D721Med (cell line): ENCODE measurements at places on chromosomes 3 and 15.

GRCh38 chr3:31895471-31895870, 85.6 kb downstream of the OSBPL10 start:
- DNase-seq: no peak

DNA sequence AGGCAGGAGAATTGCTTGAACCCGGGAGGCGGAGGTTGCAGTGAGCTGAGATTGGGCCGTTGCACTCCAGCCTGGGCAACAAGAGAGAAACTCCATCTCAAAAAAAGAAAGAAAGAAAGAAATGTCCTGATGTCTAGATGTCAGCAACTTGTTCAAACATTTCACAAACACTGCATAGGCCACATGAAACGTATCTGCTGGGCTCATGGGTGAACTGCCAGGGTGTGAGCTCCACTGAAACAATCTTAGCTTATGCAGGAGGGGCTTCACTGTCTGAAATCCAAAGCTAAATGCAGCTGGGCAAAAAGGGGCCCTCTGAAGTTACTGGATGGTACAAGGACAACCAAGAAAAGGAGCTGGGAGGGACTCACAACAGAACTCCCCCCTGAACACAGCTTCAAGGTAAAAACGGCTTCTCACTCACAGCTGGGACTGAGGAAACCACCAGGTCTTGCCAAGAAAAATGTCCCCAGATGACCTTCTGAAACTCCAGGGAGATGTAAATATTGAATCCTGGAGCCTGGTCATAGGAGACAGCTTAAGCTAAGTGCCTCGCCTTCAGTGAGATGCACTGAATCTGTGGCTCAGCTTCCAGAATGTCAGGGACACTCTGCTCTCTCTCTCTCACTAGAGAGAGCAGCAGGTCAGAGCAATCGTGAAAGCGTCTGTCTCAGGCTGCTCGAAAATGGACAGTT, 31.9 kb downstream of the SEC61A1 start:
- DNase-seq: no peak

DNA sequence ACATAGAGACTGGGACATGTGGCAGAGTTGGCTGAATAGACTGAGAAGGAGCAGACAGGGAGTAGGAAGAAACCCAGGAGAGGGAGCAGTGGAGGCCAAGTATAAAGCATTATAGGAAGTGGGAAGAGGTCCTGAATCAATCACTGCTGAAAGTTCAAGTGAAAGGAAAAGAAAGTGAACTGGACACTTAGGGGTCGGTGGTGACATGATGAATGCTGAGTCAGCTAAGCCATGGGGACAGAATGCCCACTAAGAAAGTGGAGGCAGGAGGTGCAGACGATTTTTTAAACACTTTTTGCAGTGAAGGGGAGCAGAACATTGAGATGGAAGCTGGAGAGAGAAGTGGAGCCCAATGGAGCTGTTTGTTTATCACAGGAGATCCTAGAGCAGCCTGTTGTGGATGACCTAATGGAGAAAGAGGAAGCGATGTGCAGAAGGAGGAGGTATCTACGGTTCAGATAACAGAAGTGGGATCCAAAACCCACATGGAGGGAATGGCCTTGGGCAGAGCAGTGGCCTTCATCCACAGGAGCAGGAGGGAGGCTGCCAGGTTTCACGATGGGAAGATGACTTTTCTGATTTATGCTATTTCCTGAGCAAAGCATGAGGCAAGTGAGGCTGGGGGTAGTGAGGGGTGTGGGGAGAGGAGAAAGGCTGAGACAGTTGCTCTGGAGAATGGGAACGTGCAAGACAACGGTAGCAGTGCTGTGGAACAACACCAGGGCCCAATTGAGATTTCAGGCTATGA, 208.2 kb downstream of the RPLP1 start:
- no peak for DNase-seq

- DNase-seq: no peak
These were observed 225.2 kb upstream of the TPRG1 start for GRCh38 chr3:188946351-188947240.

- no peak for DNase-seq
These were observed 6.3 kb downstream of the ACAA1 start for GRCh38 chr3:38130631-38131065.

DNA sequence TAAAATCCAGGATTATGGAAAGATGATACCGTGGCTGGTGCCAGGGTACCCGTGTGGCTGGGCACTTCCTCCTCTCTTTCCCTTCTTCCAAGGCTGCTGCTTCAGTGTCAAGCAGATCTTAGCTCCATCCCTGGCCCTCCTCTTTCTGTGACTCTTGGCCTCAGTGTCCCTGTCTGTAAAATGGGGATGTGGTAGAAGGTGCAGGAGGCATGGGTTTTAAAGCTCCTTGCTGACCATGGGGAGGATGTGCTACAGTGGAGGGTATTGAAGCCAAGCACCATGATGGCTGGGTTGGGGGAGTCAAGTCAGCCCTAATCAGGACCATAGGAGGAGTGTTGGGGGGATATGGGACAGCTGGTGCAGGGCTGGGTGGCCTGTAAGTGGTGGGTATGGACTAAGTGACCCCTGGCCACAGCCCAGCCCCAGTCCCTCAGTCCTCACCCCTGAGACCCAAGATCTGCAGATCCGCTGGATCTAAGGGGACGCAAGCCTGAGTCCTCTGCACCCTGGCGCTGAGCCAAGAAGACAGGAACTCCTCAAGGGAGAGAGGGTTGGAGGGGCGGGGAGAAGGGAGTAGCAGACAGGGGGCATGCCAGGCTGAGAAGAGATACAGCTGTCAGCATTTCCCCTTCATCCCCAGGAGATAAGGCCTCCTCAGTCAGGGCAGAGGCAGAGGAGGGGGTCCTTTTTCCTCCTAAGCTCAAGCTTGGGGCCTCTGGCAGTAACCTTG, 12.0 kb downstream of the PTH1R start:
- no peak for DNase-seq

DNA sequence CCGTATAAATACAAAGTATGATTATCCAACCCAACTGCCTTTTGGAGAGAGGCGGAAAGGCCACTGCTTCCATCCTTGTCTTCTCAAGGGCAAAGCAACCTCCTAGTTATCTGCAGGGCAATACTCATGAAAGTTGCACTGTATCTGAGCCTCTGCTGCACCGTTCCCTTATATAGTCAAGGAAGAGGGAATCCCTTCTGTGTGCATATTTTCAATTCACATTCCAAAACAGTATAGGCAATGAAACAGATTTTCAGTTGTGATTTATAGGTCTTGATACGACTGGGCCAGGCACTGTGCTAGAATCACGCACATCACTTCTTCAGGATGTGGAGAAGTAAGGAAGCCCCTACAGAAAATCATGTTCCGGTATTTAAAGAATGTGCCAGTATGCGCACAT, 455.7 kb downstream of the FOXP1 start:
- DNase-seq: no peak

GRCh38 chr15:73081321-73081958, 29.2 kb downstream of the NEO1 start:
- no peak for DNase-seq
